Right renal pelvis (tissue), 4 donors: ENCODE measurements at places on chromosomes 12 and 14. TPM values are rescaled to one million over a fixed set of nuclear protein-coding genes. Genes with fewer than 3 reads are reported as not detected.

GRCh38 chr14:64738281-64738804, 34.1 kb downstream of the PLEKHG3 start:
- DNase-seq = no peak

DNA sequence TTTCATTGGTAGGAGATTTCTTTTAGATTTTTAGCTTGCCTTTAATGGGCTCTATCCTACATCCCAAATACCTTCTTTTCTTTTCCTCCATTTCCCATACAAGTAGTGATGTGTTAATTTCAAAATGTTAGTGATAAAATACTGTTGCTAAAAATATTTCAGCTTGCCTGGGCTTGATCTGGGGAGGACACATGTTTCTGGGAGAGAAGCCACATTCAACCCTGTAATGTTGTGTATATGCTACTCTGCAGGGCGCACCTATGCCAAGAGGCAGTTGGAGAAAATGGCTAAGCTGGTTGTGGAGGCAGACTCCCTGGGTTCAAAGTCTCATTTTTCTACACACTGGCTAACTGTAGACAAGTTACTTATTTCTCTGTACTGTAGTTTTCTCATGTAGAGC, 26.3 kb downstream of the FLRT2 start:
- DNase-seq = no peak

Gene CACNA2D4
- polyA plus RNA-seq = 2.6 TPM

Gene PTCSC3
- polyA plus RNA-seq = 0.13 TPM

GRCh38 chr12:19186722-19187661, 57.5 kb downstream of the PLEKHA5 start:
- peak; percentile 30 for DNase-seq
